Stimulated activated CD8-positive, alpha-beta memory T cell treated with anti-CD3 and anti-CD28 coated beads, Interleukin-7, amount 100 ng/mL, for 1 hour (primary cell): ENCODE measurements at places on chromosomes 6 and 20.

GRCh38 chr6:110823146-110823545, 7.9 kb upstream of the CDK19 start:
- no peak for DNase-seq

GRCh38 chr20:15637950-15638754, 935.1 kb downstream of the KIF16B start:
- DNase-seq: no peak

GRCh38 chr20:45355209-45356084, 7.2 kb upstream of the SDC4 start:
- DNase-seq: no peak

GRCh38 chr6:15662326-15663129, at the start of gene DTNBP1:
Gene DTNBP1, minus strand, starts transcription at chr6:15663028. Its CDS starts 159 bp downstream, at chr6:15662869.
- peak; percentile 68 for DNase-seq

DNA sequence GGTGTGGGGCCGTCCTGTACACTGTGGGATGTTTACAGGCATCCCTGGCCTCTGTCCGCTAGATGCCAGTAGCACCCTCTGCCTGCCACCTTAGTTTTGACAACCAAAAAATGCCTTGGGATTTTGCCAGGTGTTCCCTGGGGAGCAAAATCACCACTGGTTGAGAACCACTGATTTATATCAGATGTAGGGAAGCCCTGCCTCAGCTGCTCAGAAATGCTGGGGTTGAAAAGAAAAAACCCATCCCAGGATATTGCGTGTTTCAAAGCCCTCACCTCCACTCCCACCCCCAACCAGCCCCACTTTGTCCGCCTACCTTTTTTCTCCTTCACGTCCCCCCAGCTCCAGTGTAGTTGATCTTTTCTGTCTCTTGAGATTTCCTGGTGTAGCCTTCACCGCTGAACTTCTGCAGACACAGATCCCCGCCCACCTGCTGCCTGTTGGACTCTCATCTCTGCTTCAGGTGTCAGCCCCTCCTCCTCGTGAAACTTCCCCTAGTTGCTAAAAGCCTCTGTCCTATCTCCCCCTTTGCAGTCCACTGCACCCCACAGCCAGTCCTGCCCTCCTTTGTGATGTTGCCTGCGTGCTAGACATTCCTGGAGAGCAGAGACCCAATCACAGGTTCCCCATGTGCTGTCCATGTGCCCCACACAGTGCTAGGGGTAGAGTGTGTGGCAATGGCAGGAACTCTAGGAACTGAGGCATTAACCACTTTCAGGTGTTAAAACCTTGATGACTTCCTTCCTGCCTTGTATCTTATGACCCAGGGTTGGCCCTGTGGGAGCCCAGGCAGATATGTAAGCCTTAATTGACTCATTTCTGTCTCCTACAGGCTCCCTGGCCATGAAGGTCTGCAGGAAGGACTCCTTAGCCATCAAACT, 98.9 kb downstream of the TBC1D7 start:
- DNase-seq: no peak

DNA sequence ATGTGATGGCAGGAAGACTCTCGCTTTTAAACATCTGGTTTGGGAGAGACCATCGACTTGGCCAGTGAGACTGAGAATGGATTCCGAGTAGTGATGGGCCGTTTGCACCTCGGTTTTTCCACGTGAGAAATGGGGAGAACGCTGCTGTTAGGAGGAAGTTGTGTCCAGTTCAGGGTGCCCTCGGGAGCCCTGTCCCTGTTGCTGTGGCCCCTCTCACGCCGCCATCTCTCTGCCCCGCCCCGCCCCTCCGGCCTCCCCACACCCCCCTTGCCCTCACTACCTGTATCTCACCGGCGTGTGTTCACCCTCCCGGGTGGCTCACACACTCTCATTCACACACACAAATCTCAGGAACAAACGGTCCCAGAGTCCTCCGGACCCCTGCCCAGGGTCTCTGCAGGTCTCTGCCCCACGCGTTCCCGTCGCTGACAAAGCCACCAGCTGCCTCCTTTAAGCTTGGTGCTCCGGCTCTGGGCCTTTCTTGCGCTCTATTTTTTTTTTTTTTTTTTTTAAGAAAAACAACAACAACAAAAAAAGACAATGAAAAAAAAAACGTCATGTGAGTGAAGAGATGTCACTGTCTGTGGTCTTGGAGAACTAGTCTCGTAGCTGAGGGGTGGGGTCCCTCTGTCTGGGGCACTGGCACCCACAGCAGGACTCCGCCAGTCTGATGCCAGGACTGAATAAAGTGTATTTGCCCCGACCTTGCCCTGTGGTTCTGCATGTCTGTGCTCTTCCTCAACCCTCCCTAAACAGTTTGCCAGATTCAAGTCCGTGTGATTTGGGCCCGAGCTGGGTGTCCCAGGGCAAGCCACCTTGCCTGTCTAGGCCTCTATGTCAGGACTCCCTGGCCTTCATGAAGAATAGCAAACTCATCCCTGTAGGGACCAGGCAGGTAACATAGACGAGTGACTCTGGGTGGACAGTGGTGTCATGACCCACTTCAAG, 2.9 kb downstream of the SOX12 start:
- DNase-seq: no peak

- no peak for DNase-seq
These were observed 1.6 kb downstream of the SIRPD start for GRCh38 chr20:1555952-1556351.
